ENCODE measurements at places on chromosomes 12 and 14.
A peak's percentile ranks its signal among the peaks of the same experiment; 100 is the strongest.

- peak; percentile 17 for DNase-seq
Measured at GRCh38 chr12:66129934-66130266, 650 bp downstream of the LLPH start.

GRCh38 chr12:51434305-51434704 is 9.7 kb downstream of the SLC4A8 start:
- no peak for DNase-seq

GRCh38 chr12:130288691-130289090 is 49.0 kb upstream of the PIWIL1 start:
- no peak for DNase-seq

GRCh38 chr12:46387670-46388069 is 15.1 kb upstream of the SLC38A2 start:
- DNase-seq: no peak

DNA sequence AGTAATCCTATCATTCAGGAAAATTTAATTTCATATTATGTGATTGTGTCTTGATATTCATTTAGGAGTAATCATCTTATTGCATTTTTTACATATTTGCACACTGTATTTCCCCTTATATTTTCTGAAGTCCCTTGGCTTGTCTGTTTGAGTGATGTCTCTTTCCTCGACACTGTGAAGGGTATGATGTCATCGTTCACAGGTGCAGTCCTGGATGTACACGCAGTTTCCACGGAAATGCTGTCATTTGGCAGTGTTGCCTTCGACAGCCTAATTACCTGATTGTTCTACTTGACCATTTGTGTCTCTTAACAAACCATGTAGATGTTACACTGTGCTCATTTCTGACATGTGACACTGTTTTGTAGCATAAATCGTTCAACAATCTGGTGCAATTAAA is 1277.0 kb downstream of the TMEM121 start:
- no peak for DNase-seq

DNA sequence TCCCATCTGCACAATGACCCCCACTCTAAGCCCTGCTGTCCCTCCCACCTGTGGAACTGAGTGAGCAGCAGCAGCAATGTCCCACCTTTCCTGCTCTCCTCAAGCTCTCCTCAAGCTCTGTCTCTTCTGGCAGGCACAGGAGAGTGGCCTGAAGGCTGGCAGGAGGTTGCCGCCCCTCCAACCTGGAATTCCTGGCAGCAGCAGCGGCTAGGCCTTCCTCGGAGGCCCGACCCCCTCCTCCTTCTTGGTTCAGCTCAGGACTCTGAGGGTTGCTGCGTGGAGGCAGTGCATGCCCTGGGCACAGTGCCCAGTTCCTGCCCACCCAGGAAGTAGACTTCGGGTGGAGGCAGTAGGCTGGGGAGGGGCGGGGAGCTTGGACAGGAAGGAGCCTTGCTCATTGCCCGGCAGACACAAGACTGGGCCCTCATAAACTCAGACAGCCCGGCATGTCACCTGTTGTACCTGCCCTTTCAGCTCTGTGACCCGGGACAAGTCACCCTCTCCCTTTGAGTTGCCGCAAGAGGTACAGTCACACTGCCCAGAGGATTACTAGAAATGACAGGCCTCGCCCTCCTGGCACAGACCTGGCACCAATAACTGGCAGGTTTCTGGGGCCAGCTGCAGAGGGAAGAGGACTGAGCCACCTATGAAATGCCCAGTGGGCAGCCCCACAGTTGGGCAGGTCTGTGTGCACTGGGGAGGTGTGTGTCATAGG is 2.1 kb upstream of the SERPINA1 start:
- DNase-seq: no peak

- DNase-seq: no peak
Measured at GRCh38 chr14:102683399-102684297, 91.2 kb downstream of the RCOR1 start.

DNA sequence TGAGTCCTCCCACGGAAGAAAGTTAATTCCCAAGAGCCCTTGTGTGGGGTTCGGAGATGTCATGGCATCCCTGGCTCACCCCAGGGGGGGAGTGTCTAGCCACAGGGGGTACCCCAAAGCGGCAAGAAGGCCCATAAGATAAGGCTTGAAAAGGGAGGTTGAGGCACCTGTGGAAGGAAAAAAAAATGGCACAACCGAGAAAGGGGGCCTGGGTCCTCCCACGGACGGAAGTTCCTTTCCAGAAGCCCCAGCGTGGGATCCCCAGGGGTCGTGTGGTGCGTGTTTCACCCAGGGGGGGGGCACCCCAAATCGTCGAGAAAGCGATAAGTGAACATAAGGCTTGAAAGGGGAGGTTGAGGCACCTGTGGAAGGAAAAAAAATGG is 266.7 kb downstream of the ALG10 start:
- no peak for DNase-seq

GRCh38 chr12:131430158-131430742 is 280.6 kb upstream of the SFSWAP start:
- no peak for DNase-seq

DNA sequence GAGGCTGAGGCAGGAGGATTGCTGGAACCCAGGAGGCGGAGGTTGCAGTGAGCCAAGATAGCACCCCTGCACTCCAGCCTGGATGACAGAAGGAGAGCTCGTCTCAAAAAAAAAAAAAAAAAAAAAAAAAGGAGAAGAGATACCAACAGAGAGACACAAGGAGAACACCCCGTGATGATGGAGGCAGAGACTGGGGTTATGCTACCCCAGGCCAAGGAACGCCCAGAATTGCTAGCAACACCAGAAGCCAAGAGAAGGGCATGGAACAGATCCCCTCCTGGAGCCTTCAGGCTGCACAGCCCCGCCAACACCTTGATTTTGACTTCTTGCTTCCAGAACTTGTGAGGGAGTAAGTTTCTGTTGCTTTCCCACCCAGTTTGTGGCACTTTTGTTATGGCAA is 148.0 kb upstream of the FOXN3 start:
- DNase-seq: no peak

DNA sequence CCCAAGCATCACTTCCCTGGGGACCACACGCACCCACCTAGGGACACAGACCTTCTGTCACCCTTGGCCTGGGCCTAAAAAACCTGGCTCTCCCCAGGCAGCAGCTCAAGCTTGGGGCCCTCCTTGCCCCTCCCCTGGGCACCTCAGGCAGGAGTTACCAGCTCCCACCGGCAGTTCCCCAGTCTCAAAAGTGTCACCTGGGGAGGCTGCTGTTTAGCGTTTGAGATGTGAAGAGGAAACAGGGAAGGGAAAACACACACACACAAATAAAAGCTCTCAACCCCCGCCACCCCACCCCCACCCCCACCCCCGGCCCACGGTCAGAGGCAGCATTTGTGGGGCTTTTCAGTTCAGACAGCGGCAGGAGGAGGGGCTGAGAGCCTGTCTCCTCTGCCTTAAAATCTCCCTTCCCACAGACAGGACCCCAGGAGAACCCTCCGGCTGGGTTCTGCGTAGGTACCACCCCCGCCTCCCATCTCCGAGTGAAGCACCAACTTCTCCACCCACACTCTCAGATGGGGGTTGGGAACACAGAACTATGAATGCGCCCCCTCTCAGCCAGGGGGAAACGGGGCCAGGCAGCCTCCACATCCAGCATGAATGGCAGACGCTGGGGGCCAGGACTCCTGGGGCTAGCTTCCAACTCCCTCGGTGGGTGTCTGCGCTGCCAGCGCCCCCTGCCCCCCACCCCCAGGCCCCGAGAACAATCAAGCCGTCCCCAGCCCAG is 3.0 kb downstream of the NCOR2 start:
- no peak for DNase-seq

DNA sequence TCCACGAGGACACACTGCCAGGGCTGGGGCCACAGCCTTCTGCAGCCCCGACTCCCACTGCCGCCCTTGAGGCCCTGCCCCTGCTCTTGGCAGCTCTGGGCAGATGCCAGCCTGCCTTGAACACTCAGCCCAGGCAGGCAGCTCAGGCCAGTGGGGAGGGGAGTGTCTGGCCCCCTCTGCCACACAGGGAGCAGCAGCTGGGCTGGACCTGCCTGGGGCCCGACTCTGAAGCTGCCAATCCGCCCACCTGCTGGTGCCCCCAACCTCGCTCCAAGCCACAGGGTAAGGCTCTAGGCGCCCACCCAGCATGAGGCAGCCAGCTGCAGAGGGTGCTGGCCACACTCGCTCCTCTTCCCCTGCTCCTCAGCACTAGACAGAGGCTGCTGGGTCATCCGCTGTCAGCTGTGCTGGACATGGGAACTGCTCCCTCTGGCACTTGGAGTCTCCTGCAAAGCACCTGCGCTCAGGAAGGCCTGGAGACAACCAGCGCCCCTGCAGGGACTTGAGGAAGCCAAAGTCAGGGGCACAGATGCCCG is 24.6 kb upstream of the NUDT14 start:
- DNase-seq: peak; percentile 63

DNA sequence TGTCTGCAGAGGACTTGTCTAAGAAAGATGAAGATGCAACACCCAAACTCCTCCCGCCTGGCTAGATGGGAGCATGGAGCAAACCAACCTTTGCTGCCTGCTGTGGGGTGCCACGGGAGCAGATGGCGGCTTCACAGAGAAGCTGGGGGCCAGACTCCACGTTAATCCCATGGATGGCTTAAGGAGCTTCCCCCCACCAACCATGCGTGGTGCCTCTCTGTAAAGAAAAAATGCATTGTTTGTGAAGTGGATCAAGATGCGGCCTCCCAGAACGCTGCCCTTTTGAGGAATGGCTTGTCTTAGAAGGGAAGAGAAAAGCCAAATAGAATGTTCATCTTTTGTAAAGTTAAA is 15.6 kb downstream of the MVK start:
- DNase-seq: no peak

- no peak for DNase-seq
Measured at GRCh38 chr12:24111086-24111485, 161.6 kb upstream of the SOX5 start.

DNA sequence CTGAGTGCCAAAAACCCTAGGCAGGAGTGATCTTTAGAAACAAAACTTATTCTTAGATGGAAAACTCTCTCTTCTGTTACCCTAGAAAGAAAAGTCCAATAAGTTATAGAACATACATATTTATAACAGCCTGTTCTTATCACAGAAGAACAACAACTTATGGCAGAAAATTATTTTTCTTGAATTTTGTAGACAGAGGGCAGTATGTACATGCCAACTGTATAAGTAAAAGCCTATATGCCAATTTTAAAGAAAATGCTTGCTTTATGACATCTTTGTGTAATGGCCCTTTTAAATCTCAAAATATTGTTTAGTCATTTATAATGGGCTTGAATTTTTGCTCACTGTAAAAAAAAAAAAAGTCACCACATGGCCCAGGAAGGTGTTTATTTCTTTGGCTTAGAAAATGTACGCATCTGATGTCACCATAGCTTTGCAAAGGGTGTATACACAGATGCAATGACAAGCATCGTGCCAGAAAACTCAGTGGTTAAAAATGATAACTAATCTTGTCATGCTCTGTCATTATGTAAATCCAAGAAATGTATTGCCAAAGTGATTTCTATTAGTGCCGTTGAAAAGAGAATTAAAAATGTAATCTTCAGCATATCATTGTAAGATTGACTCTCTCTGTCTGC is 38.3 kb upstream of the GRIP1 start:
- no peak for DNase-seq

- no peak for DNase-seq
Measured at GRCh38 chr14:54580933-54581332, 14.0 kb downstream of the SAMD4A start.

Data from A549 (cell line).